ENCODE measurements at places on chromosomes 6 and 20. TPM values are rescaled to one million over a fixed set of nuclear protein-coding genes. Genes with fewer than 3 reads are reported as not detected.

Gene DEFB124
- total RNA-seq: not detected

Gene XKR7
- total RNA-seq: not detected

Gene ZNF391
- 0.92 TPM for total RNA-seq

Gene GPSM3
- total RNA-seq: 82.4 TPM

DNA sequence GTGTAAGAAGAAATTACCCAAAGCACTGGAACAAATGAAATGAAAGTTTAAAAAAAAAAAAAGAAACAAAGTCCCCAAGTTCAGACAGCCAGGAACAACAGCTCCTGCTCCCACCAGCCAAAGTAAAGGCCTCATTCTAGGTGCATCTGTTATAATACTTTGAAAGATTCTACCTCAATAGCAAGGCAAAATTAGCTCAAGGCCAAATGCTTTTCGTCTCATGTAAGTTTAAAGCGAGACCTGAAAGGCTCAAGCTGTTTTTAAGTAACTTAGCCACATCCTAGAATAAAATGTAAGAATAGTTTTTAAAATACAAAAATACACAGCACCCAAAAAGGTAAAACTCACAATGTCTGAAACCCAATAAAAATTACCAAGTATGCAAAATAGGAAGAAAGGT lies 64.7 kb downstream of the TASP1 start:
- DNase-seq: no peak

GRCh38 chr20:17735959-17736621 lies 36.3 kb downstream of the BANF2 start:
- no peak for DNase-seq

- DNase-seq: no peak
These were observed 1.3 kb downstream of the CD24 start for GRCh38 chr6:106973018-106973835.

DNA sequence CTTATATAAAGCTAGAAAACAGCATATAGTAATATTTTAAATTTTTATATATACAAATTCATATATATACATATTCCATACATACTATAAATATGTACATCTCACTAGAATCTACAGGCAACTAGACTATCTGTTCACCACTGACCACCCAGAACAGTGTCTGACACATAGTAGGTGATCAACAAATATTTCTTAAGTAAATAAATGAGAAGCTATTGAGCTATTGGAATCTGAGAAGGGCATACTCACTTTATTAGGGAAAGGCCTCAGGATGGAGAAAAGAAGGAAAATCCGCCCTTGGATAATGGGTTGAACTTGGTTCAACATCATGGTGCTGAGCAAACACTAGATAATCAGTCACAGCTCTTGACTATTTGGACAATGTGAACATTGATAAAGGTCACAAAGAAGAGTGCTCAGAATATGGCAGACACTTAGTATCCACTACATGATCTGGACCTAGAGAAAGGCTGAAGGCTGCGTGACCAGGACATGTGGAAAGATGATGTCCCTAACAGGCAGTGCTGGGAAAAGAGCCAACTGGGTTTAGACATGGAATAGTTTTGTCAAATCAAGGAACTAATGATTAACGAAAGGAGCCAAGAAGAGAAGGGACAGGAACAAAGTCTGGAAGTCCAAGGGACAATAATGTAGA lies 186.1 kb downstream of the TASP1 start:
- no peak for DNase-seq
